Kidney glomerular epithelial cell (primary cell): ENCODE measurements at places on chromosomes 5 and 9.

DNA sequence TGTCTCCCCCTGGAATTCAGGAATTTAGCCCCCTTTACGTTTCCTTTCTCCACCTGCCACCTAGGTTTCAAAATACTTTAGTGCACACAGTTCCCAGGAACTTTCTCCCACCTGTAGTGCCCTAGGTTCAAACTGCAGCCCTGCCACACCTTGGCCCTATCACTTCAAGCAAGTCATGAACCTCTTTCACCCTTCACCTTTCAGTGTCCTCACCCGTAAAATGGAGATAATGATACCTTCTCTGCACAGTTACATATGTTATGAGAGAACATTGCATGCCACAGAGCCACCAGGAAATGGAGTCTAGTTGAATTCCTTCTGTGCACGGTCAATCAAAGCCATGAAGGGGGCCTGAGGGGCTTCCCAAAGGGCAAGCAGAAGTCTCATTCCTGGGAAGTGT is 9.8 kb upstream of the EEIG1 start:
- DNase-seq, result no peak

- DNase-seq, result no peak
Observed at GRCh38 chr5:126445502-126446174, 22.4 kb downstream of the GRAMD2B start.

DNA sequence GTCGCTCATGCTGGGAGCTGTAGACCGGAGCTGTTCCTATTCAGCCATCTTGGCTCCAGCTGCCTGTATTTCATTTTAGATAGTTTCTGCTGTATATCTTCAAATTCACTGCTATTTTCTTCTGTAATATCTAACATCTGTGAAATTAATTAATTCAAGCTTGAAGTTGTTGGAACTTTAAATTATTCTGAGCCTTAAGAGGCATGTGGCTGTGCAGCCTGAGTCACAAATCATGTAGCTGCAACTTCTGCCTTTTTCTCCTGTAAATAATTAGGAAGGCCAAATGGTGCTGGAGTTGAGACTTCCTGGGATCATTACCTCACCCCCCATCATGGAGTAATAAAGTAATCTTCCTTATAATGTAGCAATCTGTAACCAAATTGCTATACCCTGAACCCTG is 183.3 kb upstream of the PCSK5 start:
- no peak for DNase-seq

GRCh38 chr5:177130211-177131018 is 3.2 kb upstream of the NSD1 start:
- no peak for DNase-seq

- DNase-seq, result no peak
Observed at GRCh38 chr5:67509402-67510186, 313.0 kb upstream of the CD180 start.

DNA sequence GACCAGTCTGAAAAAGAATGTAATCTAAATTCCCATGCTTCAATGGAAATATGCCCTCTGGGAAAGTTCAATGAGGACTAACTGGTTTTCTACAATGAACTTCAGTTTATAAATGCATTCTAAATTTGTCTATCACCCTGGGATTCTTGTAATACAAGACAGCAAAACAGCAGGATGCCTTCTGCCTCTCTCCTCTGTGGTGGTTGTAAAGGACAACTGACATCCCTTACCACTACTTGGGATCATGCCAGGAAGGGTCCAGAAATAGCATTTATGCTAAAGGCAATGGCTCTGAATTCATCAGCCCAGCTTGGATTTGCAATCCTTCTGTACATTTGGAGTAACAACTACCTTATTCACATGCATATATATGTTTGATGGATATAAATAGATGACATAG is 97.3 kb upstream of the ADAMTS16 start:
- no peak for DNase-seq

DNA sequence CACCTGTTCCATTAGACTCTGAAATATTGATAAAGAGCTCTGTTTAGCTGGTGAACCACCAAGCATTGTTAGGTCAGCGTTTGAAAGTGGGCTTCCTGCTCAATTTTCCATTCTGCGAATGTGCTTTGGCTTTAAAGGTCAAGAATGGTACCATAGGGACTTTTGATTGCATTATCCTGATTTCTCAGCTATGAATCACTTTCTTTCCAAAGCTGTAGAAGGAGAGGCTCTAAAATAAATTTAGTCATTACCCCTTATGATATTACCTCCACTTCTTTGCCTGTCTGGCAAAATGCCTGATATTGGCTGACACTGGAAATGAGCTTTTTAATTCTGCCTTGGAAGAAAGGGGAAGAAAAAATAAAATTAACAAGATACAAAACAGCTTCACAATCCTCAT is 237.2 kb upstream of the CTNND2 start:
- no peak for DNase-seq

DNA sequence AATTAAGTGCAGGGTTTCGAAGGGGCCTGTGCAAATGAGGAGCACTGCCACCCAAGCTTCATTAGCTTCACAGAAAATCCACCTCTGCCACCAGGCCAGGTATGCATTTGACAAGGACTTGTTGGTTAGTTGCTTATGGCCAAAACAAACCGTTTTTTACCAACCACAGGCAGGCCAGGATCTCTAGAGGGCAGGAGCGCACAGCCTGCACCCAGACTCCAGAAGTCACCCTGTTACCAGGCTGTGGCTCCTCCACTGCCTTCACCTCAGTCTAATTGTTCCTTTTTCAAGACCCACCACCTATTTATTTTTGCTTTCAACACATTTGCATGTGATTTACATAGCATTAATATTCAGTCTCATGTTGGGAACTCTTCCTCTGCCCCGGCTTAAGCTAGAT is 78.3 kb upstream of the HSPA9 start:
- peak; percentile 10 for DNase-seq

GRCh38 chr5:5886812-5887486 is 464.5 kb downstream of the ICE1 start:
- DNase-seq, result no peak

- DNase-seq, result no peak
Observed at GRCh38 chr5:181051841-181052671, 12.0 kb downstream of the BTNL9 start.

- DNase-seq, result peak; percentile 80
Observed at GRCh38 chr9:123637606-123637944, 281.6 kb downstream of the CRB2 start.
